Activated T-cell treated with anti-CD3 and anti-CD28 coated beads, Interleukin-2, amount 50 U/mL, for 72 hours (primary cell): ENCODE measurements at places on chromosomes 6 and 20.

DNA sequence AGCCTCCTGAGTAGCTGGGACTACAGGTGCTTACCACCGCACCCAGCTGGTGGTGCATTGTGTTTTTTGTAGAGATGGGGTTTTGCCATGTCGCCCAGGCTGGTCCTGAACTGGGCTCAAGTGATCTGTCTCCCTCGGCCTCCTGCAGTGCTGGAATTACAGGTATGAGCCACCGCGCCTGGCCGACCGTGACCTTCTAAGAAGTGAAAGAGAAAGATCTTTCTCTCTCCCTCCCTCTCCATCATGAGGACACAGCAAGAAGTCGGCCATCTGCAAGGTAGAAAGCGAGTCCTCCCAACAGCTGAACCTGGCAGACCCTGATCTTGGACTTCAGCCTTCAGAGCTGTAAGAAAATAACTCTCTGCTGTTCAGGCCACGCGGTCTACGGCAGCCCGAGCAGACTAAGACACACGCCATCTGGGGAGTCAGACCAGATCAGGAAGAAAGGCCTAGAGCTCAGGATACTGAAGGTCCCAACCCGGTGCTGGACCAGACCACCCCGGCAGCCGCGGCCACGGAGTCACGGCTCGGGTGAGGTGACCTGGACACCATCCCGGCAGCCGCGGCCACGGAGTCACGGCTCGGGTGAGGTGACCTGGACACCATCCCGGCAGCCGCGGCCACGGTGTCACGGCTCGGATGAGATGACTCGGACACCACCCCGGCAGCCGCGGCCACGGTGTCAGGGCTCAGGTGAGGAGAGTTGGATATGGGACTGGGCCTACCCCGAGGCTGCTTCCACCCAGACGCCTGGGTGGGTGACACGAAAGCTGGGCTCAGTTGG, 9.6 kb downstream of the GMEB2 start:
- no peak for DNase-seq

DNA sequence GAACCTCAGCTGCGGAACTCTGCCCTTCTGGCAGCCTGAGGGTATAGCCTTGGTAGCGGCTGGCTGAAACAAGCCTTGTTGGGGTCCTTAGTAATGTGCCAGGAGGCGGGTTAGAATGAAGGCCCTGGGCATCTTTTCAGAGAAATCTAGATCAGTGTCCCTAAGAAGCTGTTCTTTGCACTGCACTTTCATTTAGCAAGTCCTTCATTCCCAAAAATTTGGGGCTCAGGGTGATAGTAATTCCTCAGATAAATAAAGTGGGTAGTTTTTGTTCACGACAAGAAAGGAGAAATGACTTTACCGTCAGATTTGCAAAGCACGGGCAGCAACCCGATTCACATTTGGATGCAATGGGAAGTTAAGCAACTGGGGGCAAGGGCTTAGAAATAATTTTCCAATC, 3.2 kb downstream of the INSM1 start:
- no peak for DNase-seq

- DNase-seq: no peak
Observed at GRCh38 chr6:135743476-135743875, 108.0 kb upstream of the PDE7B start.

- DNase-seq: no peak
Observed at GRCh38 chr6:27281105-27281539, 31.0 kb downstream of the POM121L2 start.

GRCh38 chr20:62682912-62683517, 25.6 kb upstream of the NTSR1 start:
- no peak for DNase-seq

DNA sequence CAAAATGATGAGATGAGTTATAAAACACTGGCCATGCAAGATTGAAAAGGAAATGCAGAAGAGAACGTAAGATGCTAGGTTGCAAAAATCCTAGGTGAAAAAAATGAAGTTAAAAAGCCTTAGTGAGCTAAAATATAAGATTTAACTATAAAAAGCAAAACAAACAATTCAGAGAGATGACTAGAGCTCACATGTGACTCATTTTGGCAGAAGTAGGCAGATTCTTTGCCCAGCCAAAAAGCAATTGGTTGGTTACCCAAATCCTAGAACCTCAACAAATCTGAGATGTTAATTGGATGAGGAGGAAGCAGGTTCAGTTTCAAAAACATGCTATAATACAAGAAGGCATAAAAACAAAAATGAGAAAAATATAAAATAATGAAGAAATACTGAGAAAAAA, 249.1 kb downstream of the OGFRL1 start:
- DNase-seq: no peak

DNA sequence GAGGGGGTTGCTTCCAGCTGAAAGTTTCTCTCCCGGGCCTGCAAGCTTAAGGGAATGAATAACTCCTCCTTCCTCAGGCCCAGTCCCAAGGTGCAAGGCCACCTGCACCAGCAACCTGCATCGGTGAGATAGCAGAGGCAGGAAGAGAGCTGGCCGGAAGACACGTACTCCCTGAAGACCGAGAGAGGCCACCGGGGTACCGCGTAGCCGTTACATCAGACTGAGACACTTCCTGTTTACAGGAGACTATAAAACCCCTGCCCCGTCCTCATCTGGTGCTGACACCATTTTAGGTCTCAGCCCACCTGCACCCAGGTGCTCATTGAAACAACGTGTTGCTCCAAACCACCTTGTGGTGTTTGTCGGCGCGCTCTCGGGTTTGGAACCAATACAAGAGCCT, 60.5 kb upstream of the PRND start:
- peak; percentile 57 for DNase-seq

- no peak for DNase-seq
Observed at GRCh38 chr20:25514195-25514594, 71.1 kb downstream of the NINL start.

DNA sequence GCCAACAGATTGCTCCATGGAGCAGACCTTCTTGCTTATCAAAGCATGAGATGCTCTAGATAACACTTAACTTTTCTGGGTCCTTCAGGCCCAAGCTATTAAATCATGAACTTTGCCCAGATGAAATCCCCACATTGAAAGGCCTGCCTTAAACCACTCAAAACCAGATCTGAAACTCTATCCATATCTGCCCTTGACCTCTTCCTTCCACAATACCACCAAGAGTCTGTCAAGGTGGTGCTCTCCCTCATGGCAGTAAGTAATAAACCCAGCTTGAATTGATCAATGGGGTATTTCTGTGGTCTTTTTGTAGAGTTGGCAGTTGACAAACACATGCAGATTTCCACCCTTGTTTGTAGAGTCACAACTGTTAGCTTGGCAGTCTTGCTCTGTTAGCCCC, 135.5 kb downstream of the ISM1 start:
- no peak for DNase-seq

GRCh38 chr6:79377047-79377446, 142.6 kb upstream of the HMGN3 start:
- DNase-seq: no peak

- DNase-seq: no peak
Observed at GRCh38 chr20:61911824-61912223, 153.9 kb downstream of the TAF4 start.

DNA sequence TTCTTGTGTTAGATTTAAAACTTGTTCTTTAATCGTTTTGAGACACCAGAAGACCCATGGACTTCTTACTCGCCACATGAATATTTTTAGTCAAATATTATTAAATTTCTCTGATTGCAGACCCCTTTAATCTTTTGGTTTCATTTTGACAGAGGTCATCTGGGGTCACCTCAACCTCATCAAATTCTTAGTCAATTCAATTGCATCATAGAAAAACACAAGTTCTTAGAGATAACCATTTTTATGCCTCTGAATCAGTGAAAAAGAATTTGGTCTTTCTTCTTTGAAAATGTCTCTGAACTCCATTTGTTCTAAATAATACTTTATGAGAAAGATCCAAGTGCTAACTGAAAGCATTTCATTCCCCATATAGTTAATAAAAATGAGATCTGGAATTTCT, 55.2 kb upstream of the CBLN4 start:
- no peak for DNase-seq

- no peak for DNase-seq
Observed at GRCh38 chr6:33578164-33578563, 1.9 kb downstream of the BAK1 start.

- DNase-seq: no peak
Observed at GRCh38 chr6:64233746-64234145, 598.1 kb downstream of the PHF3 start.

DNA sequence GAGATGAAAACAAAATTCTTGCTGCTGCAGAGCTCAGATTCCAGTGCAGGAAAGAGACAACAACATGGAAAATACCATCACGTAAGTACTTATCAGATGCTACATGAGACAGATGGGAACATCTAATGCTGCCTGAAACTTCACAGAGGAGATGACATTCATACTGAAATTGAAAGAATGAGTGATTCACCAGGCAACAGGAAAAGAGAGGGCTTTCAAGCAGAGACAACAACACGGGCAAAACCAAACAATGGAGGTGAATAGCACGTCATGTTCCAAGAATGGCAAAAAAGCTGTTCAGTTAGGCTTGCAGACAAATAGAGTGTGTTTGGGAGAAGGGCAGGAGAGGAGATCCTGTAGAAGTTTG, 39.3 kb downstream of the GTF2H5 start:
- DNase-seq: peak; percentile 62

DNA sequence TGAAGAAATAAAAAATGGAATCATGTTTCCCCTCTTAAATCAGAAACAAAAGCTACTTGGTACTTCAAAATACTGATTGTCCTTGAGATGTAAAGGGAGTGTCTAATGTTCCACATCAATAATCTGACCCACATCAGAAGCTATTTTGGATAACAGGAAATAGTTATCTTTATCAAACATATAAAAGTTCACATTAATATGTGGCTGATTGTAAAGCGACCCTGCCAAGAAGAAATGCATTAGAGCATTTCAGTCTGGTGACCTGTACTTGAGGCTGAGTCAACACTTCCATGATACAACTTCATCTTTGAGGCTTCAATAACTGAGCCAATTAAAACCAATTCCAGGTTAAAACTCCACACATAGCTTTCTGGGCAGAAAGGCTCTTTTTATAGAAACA, 31.8 kb downstream of the SYNE1 start:
- no peak for DNase-seq

DNA sequence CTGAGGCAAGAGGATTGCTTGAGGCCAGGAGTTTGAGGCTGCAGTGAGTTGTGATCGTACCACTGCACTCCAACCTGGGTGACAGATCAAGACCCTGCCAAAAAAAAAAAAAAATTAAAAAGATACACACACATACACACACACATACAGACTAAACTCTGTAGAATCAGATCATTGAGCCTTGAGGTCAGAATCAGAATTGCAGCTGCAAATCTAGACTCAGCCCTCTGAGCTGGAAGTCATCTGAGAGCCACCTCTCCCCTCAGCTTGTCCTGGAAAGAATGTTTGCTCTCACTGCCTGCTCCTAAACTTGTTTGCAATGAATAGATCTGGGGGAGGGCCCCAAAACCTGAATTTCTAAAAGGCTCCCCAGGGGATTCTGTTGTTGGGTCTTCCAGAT, 41.4 kb upstream of the ANGPT4 start:
- no peak for DNase-seq

- no peak for DNase-seq
Observed at GRCh38 chr20:38825901-38826625, 20.6 kb downstream of the PPP1R16B start.

DNA sequence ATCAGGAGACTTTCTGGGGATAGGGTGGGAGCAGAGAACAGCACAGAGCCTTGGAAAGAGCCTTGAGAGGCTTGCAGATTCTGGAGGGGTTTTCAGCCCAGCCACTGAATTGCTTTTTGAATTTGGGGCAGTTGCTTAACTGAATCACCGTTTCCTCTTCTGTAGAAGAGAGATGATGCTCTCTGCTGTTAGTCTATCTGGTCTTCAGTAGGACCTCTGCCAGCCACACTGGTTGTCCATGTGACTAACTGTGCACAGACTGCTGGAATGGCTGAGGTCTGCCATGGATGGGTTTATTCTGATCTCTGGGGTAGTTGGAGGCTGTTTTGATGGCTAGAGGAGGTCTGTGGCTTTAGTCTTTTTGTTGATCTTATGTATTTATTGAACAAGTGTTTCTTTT, 21.4 kb upstream of the PRDM1 start:
- no peak for DNase-seq

GRCh38 chr6:52504782-52505136, 72.1 kb downstream of the TRAM2 start:
- DNase-seq: no peak

- peak; percentile 46 for DNase-seq
Observed at GRCh38 chr20:44247586-44248409, 690 bp downstream of the GDAP1L1 start.

DNA sequence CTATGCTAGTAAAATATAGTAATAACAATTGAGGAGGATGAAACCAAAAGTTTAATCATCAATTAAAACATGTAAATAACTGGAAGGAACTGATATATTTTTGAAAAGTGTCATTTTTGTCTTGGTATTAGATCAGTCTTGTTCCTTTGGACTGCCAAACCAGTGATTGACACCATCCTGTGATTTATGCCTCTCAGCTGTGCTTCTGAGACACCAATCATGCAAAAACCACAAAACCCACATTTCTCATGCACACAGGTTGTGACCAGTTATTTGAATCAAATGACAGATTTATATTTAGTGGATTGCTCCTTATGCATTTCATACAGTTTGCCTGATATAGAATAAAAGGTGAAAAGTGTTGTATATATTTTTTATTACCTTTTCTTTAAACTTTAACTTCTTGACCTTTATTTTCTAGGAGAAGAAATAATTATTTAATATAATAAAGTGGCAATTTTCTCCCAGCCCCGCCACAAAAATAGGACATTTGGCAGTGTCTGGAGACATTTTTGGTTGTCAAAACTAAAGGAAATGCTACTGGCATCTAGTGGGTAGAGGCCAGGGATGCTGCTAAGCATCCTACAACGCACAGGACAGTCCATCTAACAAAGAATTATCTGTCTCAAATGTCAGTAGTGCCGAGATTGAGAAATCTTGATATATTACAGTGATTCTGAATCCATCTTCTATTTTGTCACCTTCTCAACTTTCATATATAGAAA, 383.6 kb downstream of the BCKDHB start:
- DNase-seq: no peak

DNA sequence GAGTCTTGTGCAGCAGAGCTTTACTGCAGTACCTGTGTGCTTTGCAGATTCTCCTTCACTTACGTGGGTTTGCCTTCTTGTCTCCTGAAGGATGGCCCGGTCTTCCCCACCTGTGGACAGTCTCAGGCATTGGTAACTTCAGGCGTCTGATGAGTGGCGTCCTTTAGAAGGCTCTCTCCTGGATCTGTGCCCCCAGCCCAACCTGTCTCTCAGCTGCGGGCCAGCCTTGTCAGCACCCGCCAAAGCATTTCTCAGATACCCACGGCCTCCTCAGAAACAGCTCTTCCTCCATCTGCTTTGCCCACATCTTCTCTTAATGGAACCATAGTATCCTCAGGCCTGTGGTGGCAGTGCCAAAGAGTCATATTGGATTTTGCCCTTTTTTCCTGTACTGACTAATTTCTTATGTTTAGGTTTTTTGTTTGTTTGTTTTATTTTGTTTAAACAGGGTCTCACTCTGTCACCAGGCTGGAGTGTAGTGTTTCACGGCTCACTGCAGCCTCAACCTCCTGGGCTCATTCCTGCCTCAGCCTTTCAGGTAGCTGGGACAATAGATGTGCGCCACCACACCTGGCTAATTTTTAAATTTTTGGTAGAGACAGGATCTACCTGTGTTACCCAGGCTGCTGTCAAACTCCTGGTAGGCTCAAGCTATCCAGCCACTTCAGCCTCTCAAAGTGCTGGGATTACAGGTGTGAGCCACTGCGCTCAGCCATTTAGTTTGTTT, 96.6 kb downstream of the ARID1B start:
- DNase-seq: no peak
